ENCODE measurements at places on chromosomes 13 and 19.

DNA sequence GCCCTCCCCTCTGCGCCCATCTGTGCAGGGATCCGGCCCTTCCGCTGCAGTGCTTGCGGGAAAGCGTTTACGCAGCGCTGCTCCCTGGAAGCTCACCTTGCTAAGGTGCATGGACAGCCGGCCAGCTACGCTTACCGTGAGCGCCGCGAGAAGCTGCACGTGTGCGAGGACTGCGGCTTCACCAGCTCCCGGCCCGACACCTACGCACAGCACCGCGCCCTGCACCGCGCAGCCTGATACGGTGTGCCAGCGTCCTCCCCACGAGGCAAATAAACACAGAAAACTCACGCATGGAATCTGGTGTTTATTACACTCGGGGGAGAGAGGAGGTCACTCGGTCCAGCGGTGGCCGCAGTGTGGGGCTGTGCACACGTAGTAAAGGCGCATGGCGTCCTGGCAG, 1.2 kb downstream of the POLR2I start:
- DNase-seq = no peak

DNA sequence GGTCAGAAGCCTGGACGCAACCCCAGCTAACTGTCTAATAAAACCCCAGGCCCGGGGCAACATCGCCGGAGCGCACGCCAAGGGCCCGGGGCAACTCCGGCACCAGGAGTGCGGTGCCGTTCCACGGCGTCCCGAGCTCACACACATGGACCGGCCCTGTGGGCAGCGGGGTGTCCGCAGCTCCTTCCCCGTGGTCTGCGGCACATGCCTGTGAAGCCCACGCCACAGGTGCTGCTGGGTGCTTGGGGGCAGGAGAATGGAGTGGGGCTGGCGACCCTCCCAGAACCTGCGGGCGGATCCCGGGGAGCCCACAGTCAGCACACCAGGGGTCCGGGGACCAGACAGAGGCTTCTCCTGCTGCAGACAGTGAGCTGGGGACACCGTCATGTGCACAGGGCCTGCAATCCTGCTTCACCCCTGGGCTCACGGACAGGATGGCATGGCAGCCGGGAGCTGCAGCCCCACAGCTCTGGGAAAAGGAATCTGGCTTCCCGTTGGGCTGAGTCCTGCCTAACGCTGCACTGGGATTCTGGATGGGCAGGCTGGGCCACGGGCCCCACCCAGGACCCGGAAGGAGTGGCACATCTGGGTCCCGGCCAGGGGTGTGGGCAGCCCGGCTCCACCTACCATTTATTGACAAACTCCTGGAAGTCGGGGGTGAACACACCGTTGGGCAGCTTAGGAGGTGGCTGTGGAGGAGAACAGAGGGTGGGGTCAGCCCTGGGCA, 28.2 kb upstream of the ZBTB7A start:
- DNase-seq = no peak

DNA sequence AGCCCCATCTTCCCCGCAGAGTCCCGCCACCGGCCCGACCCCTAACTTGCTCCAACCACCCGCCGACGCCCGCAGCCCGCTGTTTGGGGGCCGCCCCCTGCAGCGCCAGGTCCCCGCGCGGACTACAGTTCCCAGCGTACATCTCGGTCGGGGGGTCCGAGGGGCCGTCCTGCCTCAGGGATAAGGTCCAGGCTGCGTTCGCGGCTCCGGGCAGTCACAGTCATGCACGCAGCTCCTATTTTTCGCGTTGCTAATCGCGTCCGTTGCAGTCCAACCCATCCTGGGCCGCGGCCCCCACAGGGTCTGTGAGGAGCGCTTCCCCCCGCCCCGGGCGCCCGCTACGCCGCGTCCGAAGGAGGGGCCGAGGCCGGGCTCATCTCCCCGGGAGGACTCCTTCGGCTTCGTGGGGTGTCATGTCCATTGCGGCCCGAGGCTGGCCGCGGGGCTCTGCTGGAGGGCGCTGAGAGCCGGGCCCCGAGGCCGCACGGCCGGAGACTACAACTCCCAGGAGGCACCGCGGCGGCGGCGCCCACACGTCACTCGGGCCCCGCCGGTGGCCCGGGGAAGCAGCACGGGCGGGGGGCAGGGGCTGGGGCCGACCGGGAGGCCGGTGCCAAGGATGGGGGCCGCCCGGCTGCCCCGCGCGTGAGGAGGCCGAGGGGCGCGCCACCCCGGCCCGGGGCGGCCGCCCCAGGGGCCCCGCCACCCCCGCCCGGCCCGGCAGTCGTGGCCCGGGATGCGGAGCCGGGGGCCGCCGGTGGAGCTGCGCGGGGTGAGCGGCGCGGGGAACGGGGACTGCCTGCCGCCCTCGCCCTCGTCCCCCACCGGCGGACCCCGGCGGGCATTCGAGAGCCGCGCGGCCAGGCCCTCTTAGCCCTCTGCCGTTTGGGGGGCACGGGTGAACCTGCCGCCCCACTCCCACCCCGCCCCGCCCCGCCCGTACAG, at the start of gene MAP3K10:
Gene MAP3K10, plus strand, starts transcription at position 536 of the 945 bp plus-strand sequence. CDS start 606 bp downstream, outside the sequence.
- peak; percentile 6 for DNase-seq

DNA sequence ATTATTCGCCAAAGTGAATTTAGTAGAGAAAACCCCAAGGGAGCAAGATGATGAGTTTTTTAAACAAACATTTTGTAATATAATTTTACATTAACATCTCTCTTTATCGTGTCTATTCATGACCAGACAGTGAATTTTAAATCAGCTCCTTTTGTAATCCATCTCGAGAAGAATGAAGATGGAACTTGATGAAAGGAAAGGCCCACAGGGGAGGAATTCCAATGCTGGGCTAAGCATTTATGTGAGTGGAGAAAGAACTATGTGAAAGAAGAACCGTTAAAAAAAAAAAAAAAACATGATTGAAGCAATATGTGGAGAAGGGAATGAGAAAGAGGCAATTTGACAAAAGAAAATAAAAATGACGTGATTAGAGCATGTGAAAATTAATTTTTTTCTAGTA, 170.6 kb downstream of the KCTD12 start:
- no peak for DNase-seq

GRCh38 chr13:33409673-33410510, 124.3 kb upstream of the STARD13 start:
- no peak for DNase-seq

DNA sequence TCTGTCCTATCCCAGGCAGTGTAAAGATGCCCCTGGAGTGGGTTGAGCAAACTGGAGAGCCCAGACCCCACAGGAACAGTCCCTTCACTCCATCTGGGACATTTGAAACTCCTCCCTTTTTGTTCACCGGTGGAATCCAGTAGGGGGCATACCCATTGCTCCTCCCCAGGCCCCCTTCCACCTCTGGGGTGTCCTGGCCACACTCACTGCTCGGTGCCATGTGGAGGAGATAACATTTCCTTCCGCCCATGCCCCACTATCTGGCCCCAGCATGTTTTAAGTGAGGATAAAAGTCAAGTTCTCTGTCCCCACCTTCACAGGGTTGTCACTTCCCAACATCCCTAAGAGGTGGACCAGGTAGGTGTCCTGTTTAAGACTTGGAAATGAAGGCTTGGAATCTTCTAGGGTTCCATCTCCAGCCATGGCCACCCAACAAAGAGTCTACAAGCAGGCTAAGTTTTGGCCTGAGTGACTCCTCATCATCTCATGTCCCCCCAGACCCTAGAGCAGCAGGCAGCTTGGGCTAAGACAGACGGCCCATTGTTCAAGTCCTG, 9.3 kb downstream of the ZNF526 start:
- no peak for DNase-seq

GRCh38 chr13:87666831-87667230, 4.3 kb upstream of the SLITRK5 start:
- no peak for DNase-seq

- DNase-seq = no peak
Measured at GRCh38 chr19:3026768-3027167, 2.3 kb downstream of the TLE2 start.

DNA sequence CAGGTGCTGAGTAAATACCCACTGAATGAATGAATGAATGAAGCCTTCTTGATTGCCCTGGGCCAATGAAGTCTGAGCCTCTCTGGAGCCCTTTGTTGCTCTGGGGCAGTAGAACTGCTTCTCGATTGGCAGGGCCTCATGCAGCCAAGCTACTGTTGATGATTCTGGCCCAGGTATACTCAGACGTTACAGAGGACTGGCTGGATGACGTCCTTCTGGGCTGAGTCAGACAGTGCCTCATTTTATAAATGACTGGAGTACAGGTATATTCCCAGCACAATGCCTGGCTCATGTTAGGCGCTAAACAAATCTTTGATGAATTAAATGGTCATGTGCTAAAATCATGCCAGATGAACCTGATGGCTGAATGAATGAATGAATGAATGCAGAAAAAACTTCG, 243.8 kb upstream of the MAB21L1 start:
- DNase-seq = no peak

- DNase-seq = no peak
Measured at GRCh38 chr19:35126624-35126959, 8.3 kb downstream of the LGI4 start.

DNA sequence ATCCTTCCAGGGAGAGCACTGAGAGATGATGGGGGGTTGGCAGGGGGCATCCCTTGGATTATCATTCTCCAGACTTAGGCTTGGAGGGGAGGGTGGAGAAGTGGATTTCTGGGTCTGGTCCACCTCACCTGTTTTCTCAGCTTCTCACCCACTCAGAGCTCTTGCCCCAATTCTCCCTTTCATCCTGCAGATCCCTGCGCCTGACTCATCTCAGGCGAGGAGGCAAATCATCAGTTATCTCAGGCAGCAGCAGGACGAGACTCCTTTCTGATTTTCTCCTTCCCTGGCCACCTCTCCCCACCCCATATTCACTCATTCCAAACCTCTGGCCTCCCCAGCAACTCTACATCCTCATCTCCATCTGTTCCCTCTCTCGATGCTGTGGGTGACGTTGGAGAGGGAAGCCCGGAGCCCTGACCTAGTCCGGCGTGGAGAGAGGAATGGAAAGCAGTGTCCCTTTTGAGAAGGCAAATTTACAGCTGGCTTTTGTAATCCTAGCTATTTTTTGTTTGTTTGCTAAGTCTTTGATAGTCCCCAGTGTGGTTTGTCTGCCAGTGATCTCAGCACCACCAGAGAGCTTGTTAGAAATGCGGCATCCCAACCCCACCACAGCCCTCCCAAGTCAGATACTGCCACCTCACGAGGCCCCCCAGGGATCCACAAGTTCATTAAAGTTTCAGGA, 24.0 kb upstream of the TPT1 start:
- no peak for DNase-seq

DNA sequence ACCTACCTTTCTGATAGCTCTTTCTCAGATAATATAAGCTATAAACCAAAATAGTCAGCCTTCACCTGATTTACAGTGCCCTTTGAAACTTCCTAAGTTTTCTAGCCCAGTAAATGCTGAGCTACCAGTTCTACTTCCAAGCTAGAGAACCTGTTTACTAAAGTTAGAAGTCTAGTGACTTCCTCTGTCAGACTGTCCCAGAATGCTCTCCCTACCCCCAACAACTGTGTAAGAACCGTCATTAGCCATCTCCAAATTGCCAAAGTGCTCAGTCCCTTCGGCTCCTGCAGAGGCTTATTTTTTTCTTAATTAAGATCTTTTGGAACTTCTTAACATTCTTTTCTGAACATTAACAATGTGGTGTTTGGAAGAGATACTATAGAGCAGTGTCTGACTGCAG, 3.2 kb upstream of the ABCC4 start:
- no peak for DNase-seq

DNA sequence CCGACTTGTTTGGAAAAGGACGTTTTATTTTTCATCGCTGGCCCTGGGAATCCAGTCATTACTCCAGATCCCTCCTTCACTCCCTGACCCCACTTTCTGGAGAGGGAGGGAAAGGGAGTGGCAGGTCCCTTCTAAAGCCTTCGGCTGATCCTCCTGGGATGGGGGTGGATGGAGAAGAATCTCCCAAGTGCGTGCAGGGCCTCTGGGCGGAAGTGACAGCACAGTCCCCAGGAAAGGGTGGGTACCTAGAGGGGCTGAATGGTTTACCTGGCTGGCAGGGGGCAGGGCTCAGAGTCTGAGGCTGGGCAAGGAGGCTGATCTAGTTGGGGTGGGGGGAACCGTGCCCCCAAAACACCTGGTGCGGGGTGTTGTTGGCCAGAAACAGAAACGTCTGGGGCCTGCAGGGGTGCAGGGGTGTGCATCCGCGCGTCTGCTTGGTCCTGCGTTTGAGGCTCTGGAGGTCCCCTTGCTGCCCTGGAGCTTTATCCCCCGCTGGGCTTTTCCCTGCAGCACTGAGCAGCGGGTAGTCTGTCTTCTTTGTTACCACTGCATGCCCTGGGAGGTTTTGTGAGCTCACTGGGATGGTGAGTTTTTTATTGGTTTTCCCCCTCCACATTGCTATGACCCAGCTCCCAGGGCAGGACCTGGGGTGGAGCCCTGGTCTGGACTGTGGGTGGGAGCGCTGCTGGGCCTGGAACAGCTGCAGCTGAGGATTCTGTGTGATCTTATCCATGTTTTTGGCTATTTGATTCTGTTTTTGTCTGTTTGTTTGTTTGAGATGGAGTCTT, 3.0 kb upstream of the ZNF628 start:
- DNase-seq = no peak

DNA sequence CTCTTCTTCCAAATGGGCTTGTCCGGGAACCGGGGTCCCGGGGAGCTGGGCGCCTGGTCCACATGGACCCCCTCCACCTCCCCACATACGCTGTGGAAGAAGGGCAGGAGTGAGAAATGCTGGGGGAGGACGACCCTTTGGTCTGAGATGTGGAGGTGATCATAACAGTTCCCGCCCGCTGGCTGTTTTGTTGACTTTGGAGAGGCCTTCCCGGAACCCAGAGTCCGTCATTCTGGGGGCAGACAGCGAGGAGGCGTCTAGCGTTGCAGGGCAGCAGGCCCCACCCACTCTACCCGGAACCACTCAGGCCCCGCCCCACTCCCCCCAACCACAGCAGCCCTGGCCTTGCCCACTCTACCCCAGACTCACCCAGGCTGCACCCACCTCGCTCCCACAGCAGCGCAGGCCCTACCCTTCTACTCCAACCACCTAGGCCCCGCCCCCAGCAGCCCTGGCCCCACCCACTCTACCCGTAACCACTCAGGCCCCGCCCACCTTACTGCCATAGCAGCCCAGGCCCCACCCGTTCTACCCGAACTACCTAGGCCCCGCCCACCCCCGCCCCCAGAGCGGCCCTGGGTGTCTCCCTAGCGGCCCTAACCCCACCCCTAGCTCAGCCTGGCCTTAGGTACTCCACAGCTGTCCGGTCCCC, 7.1 kb downstream of the GPR108 start:
- no peak for DNase-seq

DNA sequence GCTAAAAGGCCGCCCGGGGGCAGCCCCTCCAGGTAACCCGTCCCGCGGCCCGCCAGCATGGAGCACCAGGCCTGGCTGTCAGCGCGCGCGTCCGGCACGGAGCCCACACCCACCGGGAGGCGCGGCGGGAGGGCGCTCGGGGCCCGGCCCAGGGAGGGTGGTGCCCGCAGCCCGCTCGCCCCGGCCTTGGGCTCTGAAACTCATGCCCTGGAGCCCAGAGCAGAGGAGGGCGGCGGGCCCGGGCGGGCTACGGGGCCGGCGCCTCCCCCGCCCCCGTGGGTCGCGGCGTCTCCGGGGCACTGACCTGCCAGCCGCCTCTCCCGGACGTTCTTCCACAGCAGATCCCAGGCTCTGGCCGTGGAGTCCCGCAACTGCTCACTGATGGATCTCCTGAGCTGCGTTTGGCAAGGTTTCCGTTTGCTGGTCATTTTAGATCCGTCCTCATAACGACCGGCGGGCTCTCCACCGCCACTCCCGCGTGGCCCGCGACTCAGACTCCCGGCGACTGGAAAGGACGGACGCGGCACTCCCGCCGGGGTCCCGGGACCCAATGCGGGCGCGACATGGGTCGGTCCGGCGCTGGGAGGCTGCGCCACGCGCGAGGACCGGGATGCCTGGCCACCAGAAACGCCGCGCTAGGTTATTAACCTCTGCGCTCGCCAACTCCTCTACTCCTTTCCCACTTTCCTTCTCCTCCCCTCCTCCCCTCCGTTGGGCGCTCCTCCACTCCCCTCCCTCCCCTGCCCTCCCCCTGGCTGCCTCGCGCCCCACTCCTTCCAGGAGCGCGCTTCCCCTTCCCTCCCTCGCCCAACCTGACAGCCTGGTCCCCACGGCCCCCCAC, 64.7 kb upstream of the STARD13 start:
- no peak for DNase-seq

Measured in NCI-H1436 treated with DMSO at 0.1 percent for 48 hours (cell line).